ENCODE measurements at places on chromosomes 5 and 9.
A peak's percentile ranks its signal among the peaks of the same experiment; 100 is the strongest.

- no peak for DNase-seq
These were observed 26.9 kb downstream of the EXOC3 start for GRCh38 chr5:469752-470483.

DNA sequence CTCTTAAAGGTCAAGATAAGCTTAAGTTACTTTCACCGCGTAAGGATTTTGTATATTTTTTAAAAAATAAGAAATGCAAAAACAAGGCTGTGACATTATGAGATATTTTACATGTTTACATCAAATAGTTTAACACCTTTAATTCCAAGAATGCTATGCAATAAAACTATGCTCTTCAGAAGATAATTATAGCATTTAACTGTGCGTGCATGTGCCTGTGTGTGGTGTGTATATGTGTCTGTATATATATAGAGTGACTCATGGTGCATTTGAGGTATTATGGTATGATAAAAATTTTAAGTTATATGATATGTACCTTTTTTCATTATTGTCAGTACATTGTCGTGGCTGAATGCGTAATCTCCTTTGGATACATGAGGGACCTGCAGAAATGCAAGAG, 539.3 kb downstream of the PDE4D start:
- DNase-seq = no peak

GRCh38 chr5:87313216-87313615, 45.5 kb downstream of the RASA1 start:
- DNase-seq = no peak

DNA sequence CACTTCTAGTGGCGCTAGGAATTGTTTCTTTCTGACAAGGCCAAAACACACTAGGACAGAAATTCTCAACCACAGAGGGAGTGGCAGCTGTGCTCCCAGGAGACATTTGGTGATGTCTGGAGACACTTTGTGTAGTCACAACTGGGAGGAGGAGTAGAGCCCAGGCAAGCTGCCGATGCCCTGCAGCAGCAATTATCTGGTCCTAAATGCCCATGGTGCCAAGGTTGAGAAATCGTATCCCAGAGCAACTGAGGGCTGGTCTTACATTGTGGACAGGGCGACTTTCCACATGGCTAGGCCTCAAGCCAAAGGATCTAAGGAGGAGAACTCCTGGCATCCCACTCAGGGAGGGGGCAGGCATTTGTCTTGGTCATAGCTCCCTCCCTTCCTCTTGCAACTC, 259.9 kb downstream of the GADD45G start:
- DNase-seq = no peak

GRCh38 chr9:114945616-114946412, 15.4 kb upstream of the TNFSF8 start:
- DNase-seq = no peak

- peak; percentile 20 for DNase-seq
These were observed 36.2 kb upstream of the OTULIN start for GRCh38 chr5:14628346-14628745.

DNA sequence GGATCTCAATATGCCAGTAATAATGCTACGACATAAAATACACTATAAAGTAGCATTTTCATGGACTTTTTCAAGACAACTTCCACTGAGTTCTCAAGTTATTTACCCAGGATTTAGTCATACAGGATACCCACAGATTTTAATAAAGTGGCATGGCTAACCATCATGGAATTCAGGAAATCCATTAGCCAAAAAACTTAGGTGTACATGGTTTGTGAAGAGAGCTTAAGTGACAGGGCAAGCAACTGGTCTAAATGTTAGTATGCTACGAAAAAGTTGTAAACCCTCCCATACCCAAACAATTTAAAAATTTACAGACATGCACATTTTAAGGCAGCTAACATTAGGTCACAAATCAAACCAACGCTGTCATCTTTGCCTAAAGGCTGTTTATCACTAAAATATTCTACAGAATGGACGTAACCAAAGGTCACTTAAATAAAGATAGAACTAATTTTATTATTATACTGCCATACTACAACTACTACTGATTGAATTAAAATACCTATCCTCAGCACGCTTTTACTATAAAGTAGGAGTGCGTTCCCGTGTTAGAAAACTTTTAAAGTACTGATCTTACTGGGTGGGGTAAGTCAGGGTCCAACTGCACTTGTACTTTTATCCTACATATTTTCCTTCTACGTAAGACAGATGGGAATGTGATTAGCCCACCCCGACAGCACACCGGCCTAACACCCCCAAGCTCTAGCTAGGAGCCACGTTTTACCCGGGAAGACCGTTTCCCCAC, 1.1 kb downstream of the UBTD2 start:
- DNase-seq = no peak

- no peak for DNase-seq
These were observed 109.7 kb downstream of the TSSK1B start for GRCh38 chr5:113325054-113325453.

DNA sequence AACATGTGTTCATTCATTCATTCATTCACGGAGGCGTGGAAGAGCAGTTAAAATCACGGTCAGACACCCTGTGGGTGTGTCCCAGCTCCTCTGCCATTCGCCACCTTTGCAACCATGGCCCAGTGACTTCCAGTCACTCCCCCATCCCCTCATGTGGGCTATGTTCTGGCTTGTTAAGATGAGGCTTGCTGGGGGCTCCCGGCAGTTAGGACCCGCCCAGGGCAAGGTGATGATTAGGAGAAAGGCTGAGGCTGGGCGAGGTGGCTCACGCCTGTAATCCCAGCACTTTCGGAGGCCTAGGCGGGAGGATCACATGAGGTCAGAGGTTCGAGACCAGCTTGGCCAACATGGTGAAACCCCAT, 24.9 kb upstream of the PTGES start:
- no peak for DNase-seq

- no peak for DNase-seq
These were observed 117.1 kb upstream of the WWC1 start for GRCh38 chr5:168174376-168174775.

DNA sequence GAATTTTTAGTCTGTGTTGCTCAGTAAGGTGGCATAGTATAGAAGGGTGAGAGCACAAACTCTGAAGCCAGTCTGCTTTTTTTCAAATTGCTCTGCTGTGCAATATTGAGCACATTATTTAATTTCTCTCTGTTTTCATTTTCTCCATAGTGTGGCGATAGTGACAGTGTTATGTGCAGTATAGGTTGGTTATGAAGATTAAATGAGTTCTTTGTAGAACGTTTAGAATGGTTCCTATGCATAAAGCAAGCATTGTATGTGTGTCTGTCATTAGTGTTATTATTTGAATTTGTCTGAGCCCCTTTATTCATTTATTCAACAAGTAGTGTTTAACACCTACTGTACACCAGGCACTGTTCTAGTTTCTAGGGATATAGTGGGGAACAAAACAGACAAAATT, 9.2 kb downstream of the PRR16 start:
- no peak for DNase-seq

DNA sequence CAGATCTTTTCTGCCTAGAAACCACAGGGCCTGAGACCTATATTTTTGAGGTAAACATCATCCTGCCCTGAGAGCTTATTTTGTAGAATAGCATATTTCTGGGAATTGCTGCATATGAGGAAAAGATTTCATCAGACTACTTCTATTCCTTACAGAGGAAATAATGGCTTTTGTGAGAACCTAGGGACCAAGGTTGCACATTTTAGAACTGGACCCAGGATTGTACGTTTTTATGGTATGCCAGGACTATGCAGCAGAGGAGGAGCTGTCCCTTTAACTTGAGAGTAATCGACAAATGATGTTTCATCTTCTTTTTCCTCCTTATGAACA, 2.2 kb upstream of the ALDH1A1 start:
- no peak for DNase-seq

- no peak for DNase-seq
These were observed 9.9 kb upstream of the NINJ1 start for GRCh38 chr9:93143830-93144530.

- DNase-seq = no peak
These were observed 2.5 kb downstream of the FBXO4 start for GRCh38 chr5:41927604-41928003.

DNA sequence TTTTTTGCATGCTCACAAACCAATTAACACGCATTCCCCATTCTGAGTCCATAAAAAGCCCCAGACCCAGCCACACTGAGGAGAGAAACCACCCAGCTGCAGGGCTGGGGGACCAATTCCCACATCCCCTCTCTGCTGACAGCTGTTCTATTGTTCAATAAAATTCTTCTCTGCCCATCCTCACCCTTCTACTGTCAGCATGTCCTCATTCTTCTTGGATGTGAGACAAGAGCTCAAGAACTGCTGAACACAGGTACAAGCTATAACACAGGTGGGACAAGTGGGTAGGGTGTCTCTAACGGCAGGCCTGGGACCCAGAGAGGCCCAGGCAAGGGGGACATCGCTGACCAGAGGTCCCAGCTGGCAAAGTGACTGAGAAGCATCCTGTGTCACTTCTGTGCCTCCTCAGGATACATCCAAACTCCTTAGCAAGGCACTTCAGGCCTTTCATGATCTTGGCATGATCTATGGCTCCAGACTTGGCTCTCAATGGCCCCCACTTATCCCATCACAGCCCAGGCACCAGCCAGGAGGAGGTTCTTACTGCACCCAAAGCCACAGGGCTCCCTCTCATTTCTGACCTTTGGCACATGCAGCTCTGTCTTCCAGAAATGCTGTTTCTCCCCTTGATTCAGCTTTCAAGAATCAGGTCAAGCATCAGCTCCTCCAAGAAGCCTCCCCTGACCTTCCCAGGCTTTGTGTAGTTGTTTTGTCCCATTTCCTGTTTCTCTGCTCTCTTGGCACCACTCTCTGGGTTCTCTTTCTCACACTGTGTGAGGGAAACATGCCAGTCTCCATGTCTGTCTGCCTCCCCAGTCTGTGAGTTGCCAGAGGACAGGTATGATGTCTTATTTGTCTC, 7.3 kb upstream of the ALDH1B1 start:
- no peak for DNase-seq

GRCh38 chr9:116342941-116343340, 189.3 kb downstream of the PAPPA start:
- no peak for DNase-seq

DNA sequence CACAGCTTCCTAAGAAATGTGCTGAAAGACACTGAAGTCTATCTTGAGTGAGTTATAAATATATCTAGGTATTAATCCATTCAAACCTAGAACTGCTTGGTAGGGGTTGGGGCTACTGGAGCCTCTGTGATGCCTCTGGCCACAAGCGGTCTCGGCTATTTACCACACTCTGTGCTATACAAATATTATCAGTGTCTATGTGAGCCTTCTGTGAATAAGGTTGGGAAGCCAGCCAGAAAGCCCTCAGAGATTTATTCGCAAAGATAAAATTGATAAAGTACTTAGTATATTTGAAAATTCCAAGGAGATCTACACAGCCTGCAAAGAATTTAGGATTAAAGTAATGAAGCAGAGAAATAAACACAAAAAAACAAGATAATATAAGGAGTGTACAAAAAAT, 41.4 kb downstream of the LIFR start:
- no peak for DNase-seq

DNA sequence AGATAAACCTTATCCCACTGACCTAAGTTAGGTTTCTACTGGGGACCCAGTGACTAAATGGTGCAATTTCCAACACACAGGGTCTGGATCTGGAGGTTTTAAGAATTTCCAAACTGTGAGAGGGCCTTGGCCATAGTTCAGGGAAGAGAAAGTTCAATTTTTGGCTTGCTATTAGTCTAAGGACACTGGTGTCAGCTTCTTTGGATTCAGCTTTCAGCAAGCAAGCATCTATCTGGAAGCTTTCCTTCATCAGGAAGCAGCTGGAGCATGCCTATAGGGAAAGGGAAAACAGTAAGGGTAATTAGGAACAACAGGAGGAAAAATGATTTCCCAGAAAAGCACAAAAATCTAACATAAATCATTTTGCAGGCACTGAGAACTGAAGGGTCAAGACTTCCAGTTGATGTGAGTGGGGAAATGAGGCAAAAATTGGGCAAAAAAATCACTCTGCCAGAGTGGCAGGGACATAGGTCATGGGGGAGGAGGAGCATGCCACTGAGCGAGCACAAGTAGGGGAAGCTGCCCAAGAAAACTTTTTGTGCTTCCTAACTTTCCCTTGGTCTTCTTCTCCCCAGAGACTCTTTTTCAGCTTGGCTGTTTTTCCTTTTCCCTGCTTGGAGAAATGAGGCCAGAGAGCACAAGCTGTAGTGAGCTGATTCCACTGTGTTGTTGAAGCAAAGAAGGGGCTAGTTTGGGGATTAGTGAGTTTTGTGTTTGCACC, 299.6 kb downstream of the FGF10 start:
- no peak for DNase-seq

- DNase-seq = no peak
These were observed 53.0 kb downstream of the ZNF622 start for GRCh38 chr5:16412556-16412955.

- no peak for DNase-seq
These were observed 682 bp downstream of the DHX29 start for GRCh38 chr5:55306641-55307382.

DNA sequence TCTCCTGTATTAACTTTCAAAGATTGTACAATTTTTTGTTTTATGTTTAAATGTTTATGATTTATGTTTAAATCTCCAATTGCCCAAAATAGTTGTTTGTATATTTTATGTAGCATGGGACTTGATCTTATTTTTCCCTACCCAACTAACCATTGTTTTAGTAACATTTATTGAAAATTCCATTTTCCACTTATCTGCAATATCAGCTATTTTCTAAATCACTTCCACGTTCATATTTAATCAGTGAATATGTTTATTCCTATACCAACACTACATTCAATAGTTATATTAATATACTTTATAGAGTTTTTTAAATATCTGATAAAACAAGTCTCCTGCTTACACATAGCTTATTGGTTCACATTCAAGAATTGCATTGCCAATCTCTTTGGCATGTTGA, 532.2 kb downstream of the CHSY3 start:
- no peak for DNase-seq
